ENCODE measurements at places on chromosomes 13 and 19.
A peak's percentile ranks its signal among the peaks of the same experiment; 100 is the strongest.

GRCh38 chr19:35160629-35161433 is 6.3 kb downstream of the FXYD5 start:
- DNase-seq: no peak

GRCh38 chr13:43348397-43348796 is 325.0 kb downstream of the DNAJC15 start:
- DNase-seq: no peak

DNA sequence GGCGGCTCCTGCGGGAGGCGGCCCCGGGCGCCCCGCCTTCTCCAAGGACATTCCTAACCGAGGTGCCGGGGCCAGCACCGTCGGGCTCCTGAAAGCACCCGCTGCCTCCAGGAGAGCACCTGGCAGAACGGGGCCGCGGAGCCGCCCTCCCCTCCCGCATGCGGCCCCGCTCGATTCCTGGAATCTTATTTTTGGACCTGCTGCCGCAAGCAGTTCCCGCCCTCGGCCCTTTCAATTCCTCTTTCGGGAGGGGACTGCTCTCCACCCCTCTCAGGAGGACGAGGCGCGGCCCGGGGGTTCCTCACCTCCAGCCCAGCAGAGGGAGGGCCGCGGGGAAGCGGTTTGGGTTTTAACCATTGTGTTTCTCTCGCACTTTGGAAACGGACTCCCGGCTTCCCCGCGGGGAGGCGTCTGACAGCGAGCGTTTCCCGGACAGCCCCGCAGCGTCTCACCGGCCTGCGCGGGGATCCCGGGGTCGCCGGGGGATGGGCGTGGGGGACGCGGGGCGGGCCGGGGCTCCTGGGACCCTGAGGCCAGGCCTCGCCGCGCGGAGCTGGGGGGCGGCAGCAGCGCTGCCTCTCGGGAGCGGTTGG is 849 bp downstream of the GAS6 start:
- DNase-seq: no peak

DNA sequence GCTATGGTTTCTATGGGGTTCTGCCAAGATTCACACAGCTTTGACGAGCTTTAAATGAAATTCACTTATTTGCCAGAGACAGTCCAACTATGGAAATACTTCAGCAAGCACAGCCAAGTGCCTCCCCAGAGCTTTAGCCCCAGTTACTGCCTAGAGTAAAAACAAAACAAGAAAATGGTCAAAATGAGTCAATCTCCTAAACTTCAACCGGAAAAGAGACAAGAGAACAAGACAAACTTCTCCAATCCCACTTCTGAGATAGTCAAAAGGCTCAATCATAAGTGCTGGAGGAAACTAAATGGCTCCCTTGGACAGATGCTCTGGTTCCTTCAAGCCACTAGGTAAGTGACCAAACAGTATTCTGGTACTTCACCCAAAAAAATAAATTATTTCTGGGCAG is 65.8 kb downstream of the KATNAL1 start:
- no peak for DNase-seq

DNA sequence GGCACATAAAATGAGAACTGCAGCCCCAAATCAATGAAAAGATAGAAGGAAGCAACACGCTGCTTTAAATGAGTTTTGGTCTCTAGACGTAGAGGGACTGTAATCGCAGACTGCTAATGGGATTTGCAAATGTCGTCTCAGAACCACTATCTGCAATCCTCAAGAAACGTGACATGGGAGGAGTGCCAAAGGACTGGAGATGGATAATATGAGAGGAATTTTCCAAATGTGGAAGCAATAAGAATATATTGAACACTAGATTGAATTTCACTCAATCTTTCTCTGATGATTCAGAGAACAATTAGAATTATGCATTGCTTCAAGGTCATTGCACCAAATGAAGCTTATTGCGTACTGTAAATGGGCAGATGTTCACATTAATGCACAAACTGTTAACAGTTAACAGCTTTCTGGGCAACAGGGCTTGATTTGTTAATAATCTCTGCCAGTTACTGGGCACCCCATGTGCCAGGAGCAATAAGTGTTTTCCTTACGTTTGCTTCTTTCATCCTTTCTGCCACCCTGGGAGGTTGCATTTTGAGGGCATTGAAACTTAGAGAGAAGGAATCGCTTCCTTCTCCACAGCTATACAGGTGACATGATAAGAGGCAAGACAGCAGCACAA is 62.8 kb upstream of the WASF3 start:
- no peak for DNase-seq

- DNase-seq: no peak
Measured at GRCh38 chr13:90084684-90085290, 1262.7 kb upstream of the MIR17HG start.

- no peak for DNase-seq
Measured at GRCh38 chr13:111161601-111162600, 46.8 kb downstream of the ARHGEF7 start.

DNA sequence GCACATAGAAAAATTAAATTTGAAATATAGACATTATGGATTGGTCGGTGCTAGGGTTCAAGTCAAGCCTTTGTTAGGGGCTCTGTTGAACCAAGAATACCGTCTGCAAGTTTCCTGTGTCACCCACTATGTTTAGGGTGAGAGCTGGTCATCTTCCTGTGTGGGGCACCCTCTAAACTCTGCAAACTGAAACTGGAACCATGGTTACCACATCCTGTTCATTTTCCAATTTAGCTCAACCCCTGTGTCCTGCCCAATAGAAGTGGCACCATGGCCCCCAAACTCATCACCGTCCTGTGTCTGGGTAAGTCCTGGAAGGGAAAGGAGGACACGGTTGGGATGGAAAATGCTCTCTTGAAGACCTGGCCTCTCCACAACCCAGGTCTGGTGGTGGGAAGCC is 29.9 kb downstream of the LAIR2 start:
- DNase-seq: no peak

- no peak for DNase-seq
Measured at GRCh38 chr13:51740698-51741097, 63.3 kb downstream of the DHRS12 start.

DNA sequence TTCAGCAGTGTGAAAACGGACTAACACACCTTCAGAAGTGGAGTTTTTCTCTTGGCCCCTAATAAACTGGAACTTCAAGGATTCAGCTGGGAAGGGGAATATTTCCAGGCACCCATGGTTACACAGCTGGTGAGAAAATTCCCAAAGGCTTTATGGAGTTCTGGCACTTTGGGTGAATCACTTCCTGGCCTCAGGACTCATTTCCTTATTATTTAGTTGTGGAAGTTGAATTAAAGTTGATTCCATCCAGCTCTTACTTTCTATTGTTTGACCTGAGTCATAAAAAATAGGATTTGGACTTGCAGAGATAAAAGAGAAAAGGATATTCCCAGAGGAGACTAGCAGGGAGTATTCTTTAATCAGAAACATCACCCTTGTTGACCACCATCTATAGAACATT is 882.1 kb downstream of the UQCRFS1 start:
- no peak for DNase-seq

GRCh38 chr13:42696191-42696590 is 85.2 kb upstream of the FAM216B start:
- no peak for DNase-seq

DNA sequence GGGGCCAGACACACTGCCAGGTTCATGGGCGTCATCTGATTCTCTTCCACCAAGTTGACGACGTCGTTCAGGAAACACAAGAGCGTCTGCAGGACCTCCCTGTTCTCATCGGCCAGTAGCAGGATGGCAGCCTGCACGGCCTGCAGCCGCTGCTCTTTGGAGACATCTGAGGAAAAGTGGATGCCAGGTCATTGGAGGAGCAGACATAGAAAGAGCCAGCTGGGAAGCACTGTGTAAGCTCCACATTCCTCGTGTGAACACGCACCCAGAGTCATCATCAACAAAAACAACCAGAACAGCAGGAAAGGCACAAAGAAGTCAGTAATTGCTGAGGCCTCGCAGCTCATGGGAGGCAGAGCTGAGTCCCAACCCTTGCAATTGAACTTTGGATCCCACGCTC is 96.5 kb downstream of the KL start:
- no peak for DNase-seq

GRCh38 chr13:73062468-73062867 is 3.7 kb downstream of the KLF5 start:
- no peak for DNase-seq

DNA sequence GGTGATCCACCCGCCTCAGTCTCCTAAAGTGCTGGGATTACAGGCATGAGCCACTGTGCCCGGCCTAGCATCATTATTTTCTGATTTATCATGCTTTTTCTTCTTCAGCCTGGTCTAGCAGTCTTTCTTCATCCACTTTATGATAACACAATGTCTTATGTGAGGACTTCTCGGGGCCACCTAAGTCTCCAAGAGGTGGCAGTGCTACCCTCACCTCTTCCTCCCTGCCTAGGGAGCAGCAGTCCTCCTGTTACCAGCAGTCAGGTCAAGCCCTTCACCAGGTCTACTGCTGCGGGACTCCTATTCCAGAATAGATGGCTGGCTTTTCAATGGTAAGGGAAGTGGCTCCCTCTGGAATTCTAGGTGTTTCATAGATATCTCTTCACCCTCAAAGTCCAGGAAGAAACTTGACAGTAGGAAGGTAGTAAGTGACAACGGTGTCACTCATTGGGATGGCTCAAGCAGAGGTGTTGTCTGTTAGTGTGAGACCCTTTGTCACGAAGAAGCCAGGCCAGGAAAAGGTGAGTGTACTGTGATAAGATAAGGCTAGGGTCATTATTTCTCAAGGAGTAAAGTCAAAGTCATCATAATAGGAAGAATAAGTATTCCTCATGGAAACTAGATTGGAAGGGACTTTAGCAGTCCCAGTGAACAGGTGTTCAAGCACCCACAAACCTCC is 164.0 kb downstream of the KLF5 start:
- no peak for DNase-seq

- no peak for DNase-seq
Measured at GRCh38 chr19:49327878-49328544, 3.0 kb upstream of the SLC6A16 start.

- DNase-seq: no peak
Measured at GRCh38 chr19:1865172-1866010, 2.0 kb upstream of the KLF16 start.

DNA sequence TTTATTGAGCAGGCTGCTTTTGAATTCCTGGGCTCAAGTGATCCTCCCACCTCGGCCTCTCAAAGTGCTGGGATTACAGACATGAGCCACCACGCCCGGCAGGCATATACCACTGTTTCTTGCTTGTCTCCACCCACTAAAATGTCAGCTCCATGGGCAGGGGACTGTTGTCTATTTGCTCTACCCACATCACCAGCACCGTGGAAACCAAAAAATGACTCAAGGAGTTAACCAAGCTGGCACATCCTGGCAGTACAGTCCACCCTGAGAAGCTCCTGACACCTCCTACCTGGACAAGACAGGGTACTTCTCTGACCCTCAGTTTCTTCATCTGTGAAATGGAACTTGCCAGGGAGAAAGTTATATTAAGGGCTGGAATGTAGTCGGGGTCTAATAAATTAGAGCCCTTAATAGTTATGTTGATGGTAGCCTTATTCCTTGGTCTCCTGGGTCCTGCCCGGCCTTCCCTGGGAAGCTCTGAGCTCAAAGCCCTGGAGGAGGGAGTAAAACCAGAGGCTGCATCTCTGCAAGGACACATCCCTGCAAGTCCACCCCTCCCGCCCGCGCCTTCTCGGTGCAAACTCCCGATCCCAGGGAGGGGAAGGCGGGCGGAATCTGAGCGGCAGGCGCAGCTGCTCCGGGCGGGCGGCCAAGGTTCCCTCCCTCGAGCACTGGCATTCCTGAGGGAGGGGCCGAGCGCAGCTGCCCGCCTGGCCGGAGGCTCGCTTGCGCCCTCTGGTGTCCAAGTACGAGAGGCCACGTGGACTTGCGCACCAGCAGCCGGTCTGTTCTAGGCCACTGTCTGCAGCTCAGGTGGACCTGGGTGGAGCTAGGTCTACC is 14.1 kb downstream of the RDH8 start:
- peak; percentile 77 for DNase-seq

- no peak for DNase-seq
Measured at GRCh38 chr19:11069561-11069960, 19.7 kb upstream of the LDLR start.

- DNase-seq: no peak
Measured at GRCh38 chr13:48727241-48728011, 73.7 kb downstream of the CYSLTR2 start.

GRCh38 chr13:75932636-75933035 is 296.5 kb downstream of the LMO7 start:
- DNase-seq: no peak

DNA sequence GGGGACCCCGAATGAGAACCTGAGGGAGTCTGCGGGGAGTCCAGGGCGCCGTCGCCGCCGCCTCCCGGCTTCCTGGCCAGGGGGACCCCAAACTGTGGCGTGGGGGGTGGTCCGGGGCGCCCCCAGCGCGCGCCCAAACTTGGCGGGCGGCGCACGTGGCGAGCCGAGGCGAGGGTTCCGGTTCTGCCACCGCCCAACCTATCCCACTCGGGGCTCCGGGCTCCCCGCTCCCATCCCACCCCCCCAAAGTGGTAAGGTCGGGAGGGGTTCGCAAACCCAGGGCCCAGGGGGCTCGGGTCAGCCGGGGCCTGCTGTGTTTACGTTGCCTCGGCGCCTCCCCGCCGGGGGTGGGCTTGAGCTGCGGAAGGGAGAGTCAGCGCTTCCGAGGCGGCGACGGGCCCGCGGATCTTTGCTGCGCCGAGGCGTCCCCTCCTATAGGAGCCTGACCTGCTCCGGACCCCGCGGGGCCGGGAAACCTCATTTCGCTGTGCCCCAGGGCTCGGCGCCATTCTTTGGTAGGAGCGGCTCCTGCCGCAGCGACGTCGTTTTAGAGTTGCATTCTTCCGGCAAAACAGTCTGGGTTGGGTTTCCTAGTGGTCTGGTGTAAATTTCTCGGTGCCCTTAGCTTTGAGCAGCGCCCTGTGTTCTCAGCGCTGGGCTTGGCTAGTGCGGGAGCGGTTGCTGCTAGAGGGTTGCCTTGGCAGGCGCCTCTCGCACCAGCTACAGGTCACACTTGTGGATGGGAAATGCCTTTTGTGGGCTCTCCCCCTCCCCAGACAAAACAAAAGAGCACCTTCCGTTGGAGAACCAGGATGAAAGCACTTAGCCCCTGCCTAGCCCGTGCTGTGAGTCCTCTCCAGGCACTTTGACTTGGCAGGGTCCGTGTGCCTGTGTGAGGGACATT is 1.2 kb downstream of the DAZAP1 start:
- no peak for DNase-seq

- DNase-seq: peak; percentile 85
Measured at GRCh38 chr13:35630551-35631275, 154.2 kb upstream of the MAB21L1 start.

DNA sequence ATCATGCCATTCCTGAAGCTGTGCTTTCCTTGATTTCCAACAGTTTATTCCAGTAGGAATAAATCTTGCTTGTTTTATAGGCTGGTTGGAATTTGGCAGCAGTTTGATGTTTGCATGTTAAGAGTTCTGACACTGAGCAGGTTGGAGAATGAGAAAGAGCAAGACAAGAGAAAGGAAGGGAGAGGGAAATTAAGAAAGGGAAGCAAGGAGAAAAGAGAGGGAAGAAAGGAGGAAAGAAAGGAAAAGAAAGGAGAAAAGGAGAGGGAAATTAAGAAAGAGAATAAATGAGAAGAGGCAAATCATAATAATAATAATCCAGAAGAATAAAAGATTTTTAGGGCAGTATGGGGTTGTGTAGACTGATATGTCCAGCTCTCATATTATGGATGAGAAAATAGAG is 28.4 kb upstream of the UQCRFS1 start:
- DNase-seq: no peak

- peak; percentile 13 for DNase-seq
Measured at GRCh38 chr13:29359181-29359580, 236.3 kb downstream of the SLC7A1 start.
